Natural killer cell (primary cell): ENCODE measurements at places on chromosomes 2 and 18. TPM values are rescaled to one million over a fixed set of nuclear protein-coding genes. Genes with fewer than 3 reads are reported as not detected.

DNA sequence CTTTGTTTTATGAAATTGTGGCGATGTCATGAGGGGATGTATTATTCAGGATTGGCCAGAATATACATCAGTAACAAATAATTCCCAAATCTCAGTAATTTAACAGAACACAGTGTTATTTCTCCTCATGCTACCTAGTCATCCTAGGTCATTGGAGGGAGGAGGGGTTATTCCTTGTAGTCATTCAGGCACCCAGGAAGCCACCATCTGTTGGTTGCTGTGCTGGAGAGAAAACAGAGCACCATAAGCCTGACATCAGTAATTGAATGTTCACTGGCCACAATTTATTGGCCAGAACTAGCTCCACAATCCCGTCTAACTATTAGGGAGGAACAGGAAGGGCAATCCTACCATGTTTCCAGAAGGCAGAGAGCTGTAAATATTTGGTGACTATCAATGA lies 303.5 kb upstream of the CELF4 start:
- no peak for DNase-seq

- DNase-seq, result no peak
Observed at GRCh38 chr2:233845301-233846060, 8.9 kb downstream of the HJURP start.

- DNase-seq, result no peak
Observed at GRCh38 chr2:231168460-231169139, 29.8 kb upstream of the ARMC9 start.

DNA sequence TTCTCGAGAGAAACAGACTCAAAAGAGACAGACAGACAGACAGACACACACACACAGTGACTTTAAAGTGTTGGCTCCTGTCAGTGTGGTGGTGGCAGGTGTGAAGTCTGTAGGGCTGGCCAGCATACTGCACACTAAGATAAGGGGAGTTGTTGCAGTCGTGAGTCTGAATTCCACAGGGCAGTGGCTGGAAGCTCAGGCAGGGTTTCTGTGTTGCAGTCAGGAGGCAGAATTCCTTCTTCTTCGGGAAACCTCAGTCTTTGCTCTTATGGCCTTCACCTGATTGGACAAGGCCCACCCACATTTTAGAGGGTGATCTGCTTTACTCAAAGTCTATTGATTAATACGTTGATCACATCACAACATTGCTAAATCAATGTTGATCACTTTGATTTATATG lies 478.4 kb upstream of the HS6ST1 start:
- DNase-seq, result no peak

IL36B gene
- total RNA-seq, result not detected

DQX1 gene
- total RNA-seq, result 0.43 TPM

HOXD10 gene
- not detected for total RNA-seq
